Stimulated activated CD8-positive, alpha-beta memory T cell treated with anti-CD3 and anti-CD28 coated beads, Interleukin-2, amount 100 ng/mL, for 48 hours (primary cell): ENCODE measurements at places on chromosomes 2 and 18.

DNA sequence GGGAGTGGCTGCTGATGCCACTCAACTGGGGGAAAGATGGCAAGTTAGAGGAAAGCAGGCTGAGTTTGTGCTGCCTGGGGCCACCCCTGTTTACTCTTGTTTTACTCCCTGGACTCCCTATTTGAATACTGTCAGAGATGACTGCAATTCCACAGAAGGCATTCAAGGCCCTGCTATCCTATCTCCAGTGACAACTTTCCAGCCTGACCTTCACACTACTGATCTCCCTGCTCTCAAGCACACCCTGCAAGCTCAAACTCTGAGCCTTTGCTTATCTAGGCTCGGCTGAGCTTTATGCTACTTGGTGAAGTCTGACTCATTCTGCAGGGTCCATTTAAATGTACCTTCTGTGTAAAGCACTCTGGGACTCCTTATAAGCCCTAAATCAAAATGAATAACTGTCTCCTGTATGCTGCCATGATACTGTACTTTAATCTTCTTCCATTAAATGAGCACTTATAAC is 39.3 kb upstream of the DSG1 start:
- DNase-seq = no peak

DNA sequence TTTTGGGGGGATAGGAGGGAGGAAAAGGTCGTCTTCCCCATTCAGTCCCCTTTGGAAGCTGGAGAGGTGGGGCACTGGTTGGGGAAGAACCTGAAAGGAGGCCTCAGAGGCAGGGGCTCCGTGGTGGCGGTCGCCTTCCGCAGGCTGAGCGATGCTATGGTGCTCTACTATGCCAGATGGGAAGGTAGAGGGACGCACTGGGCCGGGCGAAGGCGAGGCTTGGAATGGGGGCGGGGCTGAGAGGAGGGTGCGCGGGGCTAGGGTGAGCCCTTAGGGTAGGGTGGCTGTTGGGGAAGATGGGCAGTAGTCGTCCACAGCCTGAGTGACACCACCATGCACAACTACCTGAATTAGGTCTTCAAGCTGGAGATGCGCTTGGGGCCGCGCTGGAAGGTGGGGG is 11.1 kb downstream of the ZAP70 start:
- DNase-seq = no peak

DNA sequence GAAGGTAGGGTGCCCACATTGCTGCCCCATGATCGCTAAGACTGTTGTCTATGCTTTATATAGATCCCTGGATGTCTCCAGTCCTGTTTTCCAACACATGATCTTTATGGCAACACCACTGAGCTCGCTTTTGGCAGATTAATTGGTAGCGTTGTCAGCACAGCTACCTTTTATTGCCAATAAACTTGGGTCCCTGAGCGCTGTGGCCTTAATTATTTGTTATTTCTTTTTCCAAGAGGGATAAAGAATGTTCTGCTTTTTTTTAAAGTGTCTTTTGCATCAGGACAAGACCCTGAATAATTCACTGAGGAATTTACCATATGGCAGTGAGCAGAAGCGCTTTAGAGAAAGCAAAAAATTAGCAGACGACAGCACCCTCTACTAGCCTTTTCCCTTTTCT is 113.5 kb downstream of the COLEC12 start:
- no peak for DNase-seq

DNA sequence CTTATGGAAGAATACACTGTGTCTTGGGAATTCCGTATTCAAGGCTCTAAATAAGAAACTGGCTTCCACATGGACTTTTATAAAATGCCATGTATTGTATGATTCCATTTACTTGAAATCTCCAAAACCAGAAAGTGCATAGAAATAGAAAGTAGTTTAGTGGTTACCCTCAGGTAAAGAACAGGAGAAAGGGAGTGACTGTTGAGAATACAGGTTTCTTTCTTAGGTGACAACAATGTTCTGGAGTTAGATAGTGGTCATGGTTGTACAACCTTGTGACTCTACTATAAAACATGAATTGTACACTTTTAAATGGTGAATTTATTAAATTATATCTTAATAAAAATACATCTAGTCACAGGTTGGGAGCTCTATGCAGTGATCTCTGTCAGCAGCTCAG is 481.8 kb downstream of the SPAG16 start:
- DNase-seq = no peak

DNA sequence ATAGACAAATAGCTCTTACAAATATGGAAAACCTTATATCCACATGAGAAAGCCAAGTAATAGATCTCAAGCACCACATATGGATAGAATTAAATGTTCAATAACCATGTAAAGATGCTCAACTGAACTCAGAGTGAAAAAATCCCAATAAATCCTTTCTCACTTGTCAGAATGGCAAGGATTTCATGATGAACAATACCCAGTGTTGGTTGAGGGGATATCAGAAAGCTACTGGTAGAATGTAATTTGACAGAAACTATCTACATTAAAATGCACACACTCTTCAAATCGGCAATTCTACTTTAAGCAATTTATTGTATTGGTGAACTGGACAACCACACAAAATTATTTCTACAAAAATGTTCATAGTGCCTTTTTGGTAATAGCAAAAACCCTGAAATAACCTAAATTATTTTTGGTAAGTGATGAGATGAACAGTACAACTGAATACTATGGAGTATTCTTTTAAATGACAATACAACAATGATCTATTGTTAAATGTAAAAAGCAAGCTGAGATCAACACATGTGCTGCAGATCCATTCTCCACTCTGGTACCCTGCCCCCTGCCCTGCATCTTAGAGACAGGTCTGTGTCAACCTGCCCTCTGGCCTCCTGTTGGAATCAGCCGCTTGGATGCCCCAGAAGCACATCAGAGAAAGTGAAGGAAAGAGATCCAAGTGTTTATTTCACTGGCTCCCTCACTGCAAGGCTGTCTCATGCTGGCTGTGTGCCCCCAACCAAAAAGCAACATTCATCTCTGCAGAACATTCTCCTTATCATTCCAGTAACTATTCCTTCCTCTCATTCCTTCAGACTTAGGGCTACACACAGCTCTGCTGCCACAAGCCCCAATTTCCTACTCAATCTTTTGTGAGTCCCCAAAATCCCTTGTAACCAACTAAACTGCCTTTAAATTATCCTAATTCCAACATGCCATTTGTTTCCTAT is 442.5 kb downstream of the LRATD1 start:
- DNase-seq = no peak

- no peak for DNase-seq
These were observed 17.2 kb downstream of the MAL start for GRCh38 chr2:95042472-95043271.
